Urinary bladder (tissue), 4 donors: ENCODE measurements at places on chromosomes 16 and 17.

- no peak for DNase-seq
Observed at GRCh38 chr16:67683767-67684166, 17.2 kb downstream of the C16orf86 start.

DNA sequence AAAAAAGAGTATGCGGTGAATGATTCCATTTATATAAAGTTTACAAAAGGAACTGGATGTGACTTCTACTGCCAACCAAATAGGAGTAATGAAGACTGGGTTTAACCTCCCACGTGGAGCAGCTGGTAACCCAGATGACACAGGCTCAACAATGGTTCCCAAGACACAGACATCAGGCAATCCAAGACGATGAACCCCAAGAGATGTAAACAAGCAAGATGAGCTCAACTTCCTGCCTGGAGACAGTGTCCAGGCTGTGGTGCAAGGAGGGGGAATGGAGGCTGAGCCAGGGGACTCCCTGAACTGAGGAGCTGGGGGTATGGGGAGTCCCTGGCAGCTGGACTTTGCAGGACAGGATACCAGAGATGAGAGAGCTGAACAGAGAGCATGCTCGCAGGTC, 104.7 kb downstream of the LITAF start:
- no peak for DNase-seq

GRCh38 chr16:14286368-14287230, 215.5 kb downstream of the MRTFB start:
- DNase-seq: no peak

DNA sequence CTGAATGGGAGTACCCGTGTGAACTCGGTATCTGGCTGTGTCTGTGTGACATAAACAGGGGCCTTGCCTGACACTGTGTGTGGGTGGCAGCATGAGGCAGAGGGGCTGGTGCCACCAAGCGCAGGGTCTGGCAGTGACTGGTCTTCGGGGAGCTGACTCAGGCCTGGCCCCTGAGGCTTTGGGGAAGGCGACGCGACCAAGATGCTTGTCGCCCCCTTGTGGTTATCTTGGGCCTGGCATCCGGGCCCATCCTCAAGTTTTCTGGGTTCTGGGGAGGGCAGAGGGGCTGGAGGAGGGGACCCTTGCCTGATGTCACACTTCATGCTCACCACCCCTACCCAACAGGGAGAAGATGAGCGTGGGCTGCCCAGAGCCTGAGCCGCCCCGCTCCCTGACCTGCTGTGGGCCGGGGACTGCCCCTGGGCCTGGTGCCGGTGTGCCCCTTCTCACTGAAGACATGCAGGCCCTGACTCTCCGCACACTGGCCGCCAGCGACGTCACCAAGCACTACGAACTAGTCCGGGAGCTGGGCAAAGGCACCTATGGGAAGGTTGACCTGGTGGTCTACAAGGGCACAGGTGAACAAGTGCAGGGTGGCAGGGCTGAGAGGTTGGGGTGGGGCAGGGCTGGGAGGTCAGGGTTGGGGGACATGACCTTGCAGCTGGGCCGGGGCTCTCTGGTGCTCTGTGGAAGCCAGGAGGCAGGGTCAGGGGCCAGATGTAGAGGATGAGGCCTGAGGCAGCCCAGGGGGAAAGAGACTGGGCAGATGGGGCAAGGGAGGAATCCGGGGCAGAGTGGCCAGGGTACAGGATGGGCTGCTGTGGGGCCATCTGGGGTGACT, 24.9 kb downstream of the SBK1 start:
- DNase-seq: no peak

- no peak for DNase-seq
Observed at GRCh38 chr16:5065813-5066212, at the start of gene C16orf89. Gene C16orf89 (minus strand): TSS chr16:5065956. CDS start chr16:5065908, 48 bp downstream.

- no peak for DNase-seq
Observed at GRCh38 chr16:13767215-13767614, 152.7 kb upstream of the ERCC4 start.

- no peak for DNase-seq
Observed at GRCh38 chr17:5686074-5686635, 101.8 kb upstream of the NLRP1 start.

DNA sequence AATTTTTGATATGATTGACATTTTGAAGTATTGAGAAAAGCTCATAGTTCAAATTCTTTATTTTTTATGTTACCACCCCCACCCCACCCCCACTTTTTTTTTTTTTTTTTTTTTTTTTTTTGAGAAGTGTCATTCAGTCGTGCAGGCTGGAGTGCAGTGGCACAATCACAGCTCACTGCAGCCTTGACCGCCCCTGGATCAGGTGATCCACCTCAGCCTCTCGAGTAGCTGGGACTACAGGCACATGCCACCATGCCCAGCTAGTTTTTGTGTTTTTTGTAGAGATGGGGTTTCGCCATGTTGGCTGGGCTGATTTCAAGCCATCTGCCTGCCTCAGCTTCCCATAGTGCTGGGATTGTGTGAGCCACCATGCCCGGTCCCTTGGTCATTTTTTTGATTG, 7.4 kb downstream of the TAF15 start:
- no peak for DNase-seq

DNA sequence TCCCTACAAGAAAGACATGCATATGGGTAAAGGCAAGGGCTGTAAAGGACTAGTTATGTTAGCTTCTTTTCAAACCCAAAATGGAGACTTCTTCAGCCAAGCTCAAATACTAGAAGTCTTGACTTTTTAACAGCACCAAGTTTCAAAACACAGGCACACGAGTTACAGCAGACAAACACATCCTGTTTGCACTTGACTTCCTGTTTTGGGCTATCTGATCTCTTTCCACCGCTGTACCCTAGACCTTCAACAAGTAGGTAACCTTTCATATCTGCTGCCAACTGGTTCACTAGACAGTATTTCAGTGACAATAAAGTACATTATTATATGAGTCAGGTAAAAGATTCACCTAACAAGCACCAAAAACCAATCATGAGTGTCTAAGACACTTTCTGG, 12.3 kb downstream of the RFFL start:
- DNase-seq: no peak

- no peak for DNase-seq
Observed at GRCh38 chr16:81939164-81940056, 71.9 kb downstream of the SDR42E1 start.

- no peak for DNase-seq
Observed at GRCh38 chr16:84614073-84614459, 3.8 kb downstream of the COTL1 start.

DNA sequence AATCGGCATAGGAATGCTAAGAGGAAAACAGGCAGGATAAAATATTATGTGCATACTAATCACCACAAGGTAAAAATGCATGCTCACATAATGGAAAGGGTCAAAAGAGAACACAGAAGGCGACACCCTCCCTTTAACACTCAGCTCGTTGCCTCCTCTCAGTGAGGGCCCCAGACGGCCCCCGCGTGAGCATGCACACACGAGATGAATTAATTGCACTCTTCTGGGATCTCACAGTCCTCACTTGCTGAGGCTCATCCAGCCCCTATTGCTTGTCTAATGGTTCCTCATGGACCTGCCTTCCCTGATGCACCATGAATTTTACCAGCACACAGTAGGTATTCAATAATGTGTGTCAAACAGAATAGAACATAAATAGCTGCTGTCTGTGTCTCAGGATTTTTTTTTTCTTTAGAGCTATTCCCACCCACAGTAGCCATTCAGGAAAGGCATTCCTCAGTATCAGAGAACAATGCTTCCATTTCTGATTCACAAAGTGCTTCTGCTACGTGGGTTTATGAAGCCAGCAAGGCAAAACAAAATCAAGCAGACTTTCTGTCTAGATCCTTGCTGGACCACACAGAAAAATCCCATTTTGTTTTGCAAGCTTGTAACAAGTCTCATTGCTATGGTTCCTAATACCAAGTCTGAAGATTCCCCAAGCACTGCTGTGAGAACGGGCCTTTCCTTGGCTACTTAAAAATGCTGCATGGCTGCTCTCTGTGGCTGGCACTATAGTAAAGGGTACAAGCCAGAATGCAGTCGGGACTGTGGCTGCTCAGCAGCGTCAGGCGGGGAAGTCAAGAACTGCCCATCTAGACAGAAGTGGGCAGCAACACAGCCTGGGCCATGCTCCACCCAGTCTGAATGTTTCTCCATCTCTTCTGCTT, 43.6 kb downstream of the TOM1L2 start:
- no peak for DNase-seq

DNA sequence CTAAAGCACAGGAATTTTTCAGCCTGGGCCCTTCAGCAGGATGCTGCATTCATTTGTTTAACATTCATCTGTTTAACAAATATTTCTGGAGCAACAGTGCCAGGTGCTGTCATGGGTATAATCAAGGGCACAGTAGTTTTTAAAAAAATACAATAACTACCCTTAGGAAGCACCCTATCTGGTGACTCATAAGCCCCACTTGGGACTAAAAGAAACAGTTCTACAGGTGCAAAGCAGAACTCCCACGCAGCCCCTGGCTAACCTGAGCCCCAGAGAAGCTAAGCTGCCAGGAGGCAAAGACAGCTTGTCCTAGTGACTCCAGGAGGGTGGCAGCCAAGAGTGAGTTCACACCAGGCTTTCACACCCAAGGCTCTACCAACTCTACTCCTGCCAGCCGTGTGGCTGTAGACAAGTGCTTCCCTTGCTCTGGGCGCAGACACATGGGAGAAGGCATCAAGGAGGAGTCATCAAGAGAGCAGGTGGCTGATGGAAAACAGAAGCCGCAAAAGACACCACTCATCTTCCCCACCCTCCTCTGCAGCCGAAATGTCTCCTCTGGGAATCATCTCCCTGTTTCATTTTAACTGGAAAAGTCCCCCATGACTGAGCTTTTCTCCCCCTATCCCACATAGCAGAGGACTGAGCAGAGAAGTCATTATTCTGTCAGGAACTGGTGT, 14.4 kb downstream of the CUEDC1 start:
- no peak for DNase-seq

DNA sequence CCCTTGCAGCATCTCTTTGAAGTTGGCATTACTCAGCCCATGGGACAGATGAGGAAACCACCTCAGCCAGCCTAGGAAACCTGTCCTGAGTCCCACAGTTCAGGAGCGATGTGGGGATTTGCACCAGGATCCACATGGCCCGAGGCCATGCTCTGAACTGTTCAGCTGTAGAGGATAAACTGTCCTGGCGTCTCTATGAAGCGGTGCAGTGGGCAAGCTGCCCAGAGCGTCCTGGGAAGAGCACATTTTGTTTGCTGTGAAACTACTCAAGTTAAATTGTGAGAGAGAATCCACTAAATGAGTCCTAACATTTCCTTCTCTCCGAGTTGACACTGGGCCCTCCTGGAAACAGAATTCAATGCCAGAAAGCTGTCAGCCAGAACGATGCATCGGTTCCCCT, 276.6 kb upstream of the TNRC6C start:
- DNase-seq: peak; percentile 36

- no peak for DNase-seq
Observed at GRCh38 chr17:44387804-44388203, 1.6 kb downstream of the ITGA2B start.

GRCh38 chr16:14458576-14458975, 171.5 kb downstream of the PARN start:
- DNase-seq: no peak

- DNase-seq: no peak
Observed at GRCh38 chr16:86975445-86975844, 341.7 kb downstream of the C16orf95 start.

DNA sequence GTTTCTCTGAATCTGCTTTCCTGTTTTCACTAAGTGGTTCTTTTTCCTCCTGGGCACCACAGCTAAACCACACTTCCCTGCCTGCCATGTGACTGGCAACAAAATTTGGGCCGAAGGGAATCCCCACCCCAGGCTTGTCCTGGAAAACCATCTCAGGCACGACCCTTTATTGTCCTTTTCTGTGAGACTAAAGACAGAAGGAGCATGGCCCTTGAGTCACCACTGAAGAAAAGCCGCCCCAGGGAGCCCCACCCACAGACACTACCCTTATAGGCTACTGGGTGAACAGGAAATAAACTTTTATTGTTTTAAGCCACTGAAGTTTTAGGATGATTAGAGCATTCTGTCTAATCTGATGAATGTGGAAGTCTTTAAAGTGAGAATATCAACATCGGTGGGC, 88.6 kb upstream of the BRD7 start:
- no peak for DNase-seq

DNA sequence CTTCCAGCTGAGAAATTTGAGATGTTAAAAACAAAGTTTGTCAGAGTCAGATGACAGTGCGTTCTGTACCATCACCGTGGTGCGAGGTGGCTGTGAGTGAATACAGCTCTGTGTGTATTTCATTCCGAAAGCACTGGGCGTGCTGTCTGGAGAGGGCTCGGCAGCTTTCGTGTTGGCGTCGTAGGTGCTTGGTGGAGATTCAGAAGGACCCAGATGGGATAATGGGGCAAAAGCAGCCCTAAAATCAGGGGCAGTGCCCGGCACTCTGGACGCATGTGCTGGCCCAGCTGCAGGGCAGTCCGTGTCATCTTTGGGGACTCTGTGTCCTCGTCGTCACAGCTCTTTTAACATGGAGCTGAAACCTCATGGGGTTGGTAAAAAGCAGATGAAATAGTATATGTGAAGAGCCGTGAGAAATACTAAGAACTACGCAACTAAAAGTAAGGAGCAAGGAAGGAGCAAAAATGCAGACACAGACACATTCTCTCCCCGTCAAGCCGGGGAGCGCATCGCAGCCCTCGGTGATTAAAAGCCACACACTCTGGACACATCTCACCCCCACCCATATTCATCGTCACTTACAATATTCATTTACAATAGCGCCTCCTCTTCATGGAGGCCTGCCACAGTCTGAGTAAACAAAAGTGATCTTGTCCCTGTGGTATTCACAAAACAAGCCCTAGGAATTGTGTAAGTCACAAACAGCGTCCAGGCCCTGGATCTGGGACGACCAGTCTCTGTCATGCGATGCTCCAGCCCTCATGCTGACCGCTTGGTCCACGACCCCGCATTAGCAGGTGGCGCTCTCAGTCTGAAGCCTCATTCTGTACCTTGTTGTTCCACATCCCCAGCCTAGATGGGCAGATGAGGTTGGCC, 206.7 kb downstream of the RPTOR start:
- DNase-seq: no peak

DNA sequence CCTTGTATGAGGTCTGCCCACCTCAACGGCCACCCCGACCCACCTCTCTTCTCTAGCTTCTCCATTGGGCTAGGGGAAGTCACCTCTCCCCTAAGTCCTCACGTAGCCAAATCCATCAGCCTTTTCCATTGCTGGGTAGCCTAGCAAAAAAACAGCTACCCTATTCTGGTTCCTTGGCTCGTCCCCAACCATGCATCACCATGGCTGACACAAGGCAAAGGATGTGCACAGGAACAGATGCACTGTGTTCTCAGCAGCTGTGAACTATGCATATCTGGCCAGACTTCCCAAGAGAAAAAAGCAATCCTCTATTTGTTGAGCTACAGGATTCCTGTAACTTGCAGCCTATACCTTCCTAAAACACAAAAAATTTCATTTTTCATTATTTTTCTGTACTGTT, 22.0 kb upstream of the FLCN start:
- no peak for DNase-seq
